ENCODE measurements at places on chromosomes 5 and 9.

GRCh38 chr9:18261181-18261580, 212.8 kb upstream of the ADAMTSL1 start:
- peak; percentile 19 for DNase-seq

DNA sequence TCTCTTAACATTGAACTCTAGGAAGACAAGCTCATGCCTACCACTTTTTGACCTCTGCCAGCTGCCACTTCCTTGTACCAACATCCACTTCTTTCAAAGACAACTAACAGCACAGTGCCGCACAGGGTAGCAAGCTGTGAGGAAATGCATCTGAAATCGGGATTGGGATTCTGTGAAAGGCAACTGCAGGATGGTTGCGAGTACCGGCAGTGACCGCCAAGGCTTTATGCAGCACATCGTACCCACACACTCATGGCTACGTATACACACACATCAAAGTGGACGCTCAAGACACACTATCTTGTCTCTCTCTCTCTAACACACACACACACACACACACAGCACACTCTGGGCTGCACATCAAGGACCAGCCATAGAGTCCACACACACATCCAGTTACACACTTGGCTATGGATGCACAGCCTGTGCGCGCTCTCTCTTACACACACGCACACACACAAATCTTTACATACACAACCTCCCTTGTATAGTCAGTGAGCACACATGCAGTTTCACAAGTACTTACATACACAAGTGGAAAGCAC, 964 bp downstream of the HTR4 start:
- DNase-seq: no peak

GRCh38 chr5:145510324-145510723, 324.8 kb downstream of the PRELID2 start:
- DNase-seq: peak; percentile 82

- DNase-seq: no peak
Measured at GRCh38 chr5:98349251-98349989, 424.0 kb upstream of the RGMB start.

GRCh38 chr9:133340256-133340655, 4.3 kb upstream of the SURF6 start:
- no peak for DNase-seq

DNA sequence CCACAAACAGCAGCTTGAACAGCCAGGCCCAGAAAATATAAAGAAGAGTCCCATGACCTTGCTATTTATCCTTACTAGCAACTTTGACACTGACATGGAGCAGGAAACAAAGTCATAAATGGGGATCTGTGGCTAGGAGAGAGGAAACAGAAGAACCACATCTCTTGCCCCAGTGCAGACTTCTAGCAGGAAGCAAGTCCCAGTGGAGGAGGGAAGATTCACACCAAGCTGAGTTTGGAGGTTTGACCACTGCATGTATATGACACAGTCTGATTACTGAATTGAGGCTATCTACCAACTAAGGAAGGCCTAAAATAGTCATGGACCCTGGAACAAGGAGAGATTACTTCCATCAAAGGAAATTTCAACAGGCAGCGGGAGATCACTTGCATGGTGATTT, 51.4 kb downstream of the CDH6 start:
- DNase-seq: no peak

DNA sequence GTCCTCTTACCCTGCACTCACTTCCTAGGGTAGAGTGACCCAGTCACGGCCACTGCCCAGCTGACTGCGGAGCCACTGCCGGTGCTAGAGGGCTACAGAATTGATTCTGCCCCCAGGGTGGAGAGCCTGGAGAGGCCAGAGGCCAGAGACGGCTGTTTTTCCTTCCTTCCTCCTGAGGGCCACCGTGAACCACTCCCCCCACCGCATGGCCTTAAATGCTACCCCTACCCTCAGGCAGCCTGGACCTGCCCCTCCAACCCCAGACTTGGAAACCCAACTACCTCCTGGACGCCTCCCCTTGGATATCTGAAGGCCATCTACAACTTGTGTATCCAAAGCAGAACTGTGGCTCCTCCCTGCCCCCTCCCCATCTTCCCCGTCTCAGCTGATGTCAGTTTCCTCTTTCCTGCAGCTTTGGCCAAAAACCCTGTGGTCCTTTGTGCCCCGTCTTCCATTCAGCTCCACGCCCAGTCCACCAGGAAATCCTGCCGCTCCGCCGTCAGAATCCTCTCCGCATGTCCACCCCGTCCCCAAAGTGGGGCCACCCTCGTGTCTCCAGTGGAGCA, 16.3 kb downstream of the SH2D3C start:
- DNase-seq: no peak

DNA sequence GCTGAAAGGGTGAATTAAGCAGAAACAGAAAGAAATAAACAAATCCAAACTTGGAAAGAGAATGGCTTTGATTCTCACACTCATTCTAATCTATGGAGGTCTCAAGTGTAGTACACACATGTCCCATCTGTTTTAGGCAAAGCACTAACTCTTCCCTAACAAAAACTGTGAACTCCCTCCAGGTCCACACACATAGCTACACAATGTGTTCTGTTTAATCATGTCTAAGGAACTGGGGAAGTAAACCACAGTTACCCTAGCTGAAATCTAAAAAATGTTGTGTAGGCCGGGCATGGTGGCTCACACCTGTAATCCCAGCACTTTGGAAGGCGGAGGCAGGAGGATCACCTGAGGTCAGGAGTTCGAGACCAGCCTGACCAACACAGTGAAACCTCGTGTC, 118.7 kb upstream of the FST start:
- no peak for DNase-seq

DNA sequence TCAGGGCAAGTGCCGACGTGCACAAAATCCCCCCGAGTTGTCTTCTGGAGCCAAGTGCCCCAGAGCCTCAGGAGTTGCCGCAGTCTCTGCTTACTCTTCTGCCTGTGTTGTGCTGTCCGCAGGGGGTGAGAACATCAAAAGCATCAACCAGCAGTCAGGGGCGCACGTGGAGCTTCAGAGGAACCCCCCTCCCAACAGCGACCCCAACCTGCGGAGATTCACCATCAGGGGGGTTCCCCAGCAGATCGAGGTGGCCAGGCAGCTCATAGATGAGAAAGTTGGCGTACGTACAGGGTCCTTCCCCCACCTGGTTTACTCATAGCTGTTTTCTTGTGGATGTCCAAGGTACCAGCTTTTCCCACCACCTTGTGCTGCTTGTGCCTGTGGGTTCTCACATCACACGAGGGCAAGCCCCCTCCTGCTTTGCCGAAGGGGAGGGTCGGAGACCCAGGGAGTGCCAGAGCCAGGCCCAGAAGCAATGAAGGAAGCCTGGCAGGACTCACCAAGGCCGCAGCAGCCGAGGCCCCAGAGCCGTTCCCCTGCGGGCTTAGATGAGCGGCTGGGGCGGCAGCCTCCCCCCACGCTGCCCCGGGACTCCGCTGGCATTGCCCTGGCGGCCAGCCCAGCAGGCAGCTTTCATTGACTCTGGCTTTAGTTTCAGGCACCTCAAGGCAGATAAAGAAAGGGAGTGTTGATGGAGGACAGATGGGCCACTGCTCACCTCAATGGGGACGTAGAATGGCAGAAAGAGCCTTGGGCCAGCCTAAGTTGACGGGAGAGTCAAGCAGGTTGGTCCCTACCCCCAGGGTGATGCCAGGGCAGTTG, 33.7 kb upstream of the PRDM12 start:
- DNase-seq: no peak

DNA sequence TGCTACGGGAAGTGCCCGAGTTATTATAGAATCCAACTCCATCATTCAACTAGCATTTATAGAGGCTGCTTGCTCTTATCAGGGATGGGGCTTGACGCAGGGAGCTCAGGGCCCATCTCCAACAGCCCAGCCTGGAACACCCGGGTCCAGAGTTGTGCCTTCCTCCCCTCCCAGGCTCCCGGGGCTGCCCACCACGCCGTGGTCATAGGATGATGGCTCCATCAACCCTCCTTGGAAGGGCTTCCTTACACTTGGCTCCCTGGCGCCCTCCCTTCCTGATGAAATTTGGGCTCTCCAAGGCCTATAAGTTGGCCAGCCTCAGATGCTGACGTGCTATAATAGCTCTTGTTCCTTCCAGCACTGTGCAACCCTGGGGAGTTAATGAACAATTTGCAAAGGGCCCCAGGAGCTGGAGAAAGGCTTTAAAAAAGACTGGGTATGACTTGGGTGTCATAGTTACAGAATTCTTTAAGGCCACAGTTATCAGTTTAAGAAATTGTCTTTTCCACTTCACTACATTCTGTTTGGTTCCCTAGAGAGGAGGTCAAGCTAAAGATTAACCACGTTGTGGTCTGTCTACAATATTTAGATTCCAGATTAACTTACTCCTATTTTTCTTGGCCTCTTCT, 42.5 kb upstream of the GADD45G start:
- peak; percentile 18 for DNase-seq

GRCh38 chr9:70923961-70924360, 197.5 kb downstream of the TRPM3 start:
- DNase-seq: no peak

GRCh38 chr9:127611603-127611898, 526 bp upstream of the STXBP1 start:
- no peak for DNase-seq

DNA sequence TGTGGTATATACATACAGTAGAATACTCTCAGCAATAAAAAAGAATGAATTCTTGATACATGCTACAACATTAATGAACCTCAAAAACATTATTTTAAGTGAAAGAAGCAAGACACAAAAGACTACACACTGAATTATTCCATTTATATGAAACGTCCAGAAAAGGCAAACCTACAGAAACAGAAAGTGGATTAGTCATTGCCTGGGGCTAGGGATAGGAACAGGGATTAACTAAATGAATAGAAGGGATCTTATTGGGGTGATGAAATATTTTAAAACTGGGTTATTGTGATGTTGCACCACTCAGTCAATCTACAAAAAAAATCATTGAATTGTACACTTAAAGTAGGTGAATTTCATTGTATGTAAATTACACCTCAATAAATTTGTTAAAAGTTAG, 326.7 kb downstream of the PIK3R1 start:
- no peak for DNase-seq

DNA sequence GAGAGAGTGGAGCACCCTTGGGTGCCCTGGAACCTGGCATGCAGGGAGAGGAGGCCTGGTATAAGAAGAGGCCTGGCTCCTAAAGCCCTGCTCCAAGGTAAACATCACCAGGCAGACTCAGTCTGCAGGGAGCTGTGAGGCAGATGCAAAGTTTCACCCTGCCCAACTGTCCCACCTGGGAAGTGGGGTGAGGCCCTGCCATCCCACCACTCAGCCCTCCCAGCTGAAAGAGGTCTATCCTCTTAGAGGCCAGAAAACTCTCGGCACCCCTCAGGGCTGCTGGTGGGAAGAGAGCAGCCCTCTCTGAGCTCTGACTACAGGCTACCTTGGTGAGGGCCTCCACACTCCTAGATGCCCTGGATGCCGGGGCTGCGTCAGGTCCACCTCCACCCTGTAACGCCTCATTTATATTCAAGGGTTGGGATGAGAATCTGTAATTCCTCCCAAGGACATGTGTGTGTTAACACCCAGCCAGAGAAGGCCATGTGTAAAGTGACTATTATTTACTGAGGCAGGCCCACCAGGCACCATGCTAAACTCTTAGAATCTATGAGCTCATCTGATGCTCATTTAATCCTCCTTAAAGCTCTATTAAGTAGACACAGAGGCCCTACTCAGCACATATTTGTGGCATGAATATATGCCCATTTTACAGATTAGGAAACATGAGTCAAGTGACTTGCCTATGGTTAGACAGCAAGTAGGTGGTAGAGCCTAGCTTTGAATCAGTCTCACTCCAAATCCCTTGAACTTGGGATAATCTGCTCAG, 205.9 kb downstream of the FSTL4 start:
- DNase-seq: no peak

DNA sequence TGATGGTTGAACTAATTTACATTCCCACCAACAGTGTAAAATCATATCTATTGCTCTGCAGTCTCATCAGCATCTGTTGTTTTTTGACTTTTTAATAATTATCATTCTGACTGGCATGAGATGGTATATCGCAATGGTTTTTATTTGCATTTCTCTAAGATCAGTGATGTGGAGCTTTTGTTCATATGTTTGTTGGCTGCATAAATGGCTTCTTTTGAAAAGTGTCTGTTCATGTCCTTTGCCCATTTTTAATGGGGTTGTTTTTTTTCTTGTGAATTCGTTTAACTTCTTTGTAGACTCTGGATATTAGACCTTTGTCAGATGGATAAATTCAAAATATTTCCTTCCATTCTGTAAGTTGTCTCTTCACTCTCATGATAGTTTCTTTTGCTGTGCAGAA, 115.2 kb upstream of the CDH12 start:
- DNase-seq: no peak

DNA sequence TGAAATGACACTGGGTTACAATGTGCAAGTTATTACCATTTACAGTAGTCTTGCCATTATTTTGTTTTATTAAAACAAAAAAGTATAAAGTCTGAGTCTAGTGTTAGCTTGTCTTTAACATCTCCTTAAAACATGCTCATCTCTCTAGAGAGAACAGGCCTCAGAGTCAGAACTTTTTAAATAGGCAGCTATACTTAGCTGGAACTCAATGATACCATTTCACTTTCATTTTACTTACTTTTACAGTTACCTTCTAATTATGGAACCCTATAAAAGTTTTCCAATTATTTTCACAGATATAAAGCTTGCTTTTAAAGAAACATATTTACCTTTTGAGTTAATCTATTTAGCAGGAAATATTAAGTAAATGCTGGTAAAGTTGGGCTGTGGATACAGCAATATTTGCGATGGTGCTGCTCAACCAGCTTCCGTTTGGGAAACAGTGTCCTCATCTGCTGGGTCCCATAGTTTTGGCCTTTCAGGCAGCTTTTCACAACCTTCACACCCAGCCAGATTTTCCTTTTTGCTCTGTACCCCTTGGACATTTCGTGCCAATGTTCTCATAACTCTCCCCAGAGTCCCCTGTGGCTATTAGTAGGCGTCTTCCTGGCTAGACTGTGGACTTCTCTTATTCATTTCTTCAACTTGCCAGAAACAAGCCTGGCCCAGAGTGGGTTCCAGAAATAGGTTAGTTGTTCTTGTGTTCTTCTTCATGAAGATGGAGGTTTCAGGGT, 36.3 kb upstream of the UBTD2 start:
- DNase-seq: no peak

DNA sequence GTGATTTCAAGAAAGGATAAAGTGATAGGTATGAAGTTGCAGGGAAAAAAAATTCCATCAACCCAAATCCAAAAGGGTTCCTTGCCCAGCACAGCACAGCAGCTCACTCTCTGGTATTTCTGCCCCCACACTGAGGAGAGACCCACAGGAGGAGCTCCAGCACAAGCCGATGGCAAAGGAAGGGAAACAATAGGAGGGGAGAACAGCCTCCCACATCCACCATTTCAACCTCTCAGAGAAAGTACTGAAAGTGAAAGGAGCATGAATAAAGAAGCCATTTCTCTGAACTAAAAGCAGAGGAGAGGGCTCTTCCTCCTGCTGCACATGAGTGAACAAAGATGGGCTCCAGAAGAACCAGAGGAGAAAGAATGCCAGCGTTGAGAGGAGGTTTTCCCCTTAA, 54.9 kb upstream of the ZSWIM6 start:
- peak; percentile 75 for DNase-seq

GRCh38 chr5:141870871-141871270, 7.3 kb downstream of the PCDH1 start:
- DNase-seq: no peak

DNA sequence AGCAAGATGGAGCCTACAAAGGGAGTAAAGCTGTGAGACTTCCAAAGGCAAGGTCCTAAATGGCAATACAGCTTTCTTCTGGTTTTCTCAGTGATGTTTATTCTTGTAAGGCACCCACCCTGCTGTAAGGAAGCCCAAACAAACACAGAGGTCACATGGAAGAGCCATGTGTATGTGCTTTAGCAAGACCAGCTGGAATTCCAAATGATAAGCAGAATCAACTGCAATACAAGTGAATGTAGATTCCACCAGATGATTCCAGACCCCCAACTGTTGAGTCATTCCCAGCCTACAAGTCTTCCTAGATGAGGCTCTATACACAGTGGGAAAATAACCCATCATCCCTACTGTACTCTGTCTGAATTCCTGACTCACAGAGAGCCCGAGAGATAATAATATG, 122.8 kb downstream of the DEPDC1B start:
- no peak for DNase-seq
